ENCODE measurements at places on chromosomes 3 and 15. TPM values are rescaled to one million over a fixed set of nuclear protein-coding genes. Genes with fewer than 3 reads are reported as not detected.

OR5H6 gene
- total RNA-seq = not detected

GRCh38 chr3:42855547-42856380 lies 19.9 kb downstream of the CYP8B1 start:
- no peaks in the 10 kb centered on the region for H3K36me3 ChIP-seq
- H3K27ac ChIP-seq = no peak overlapping the region
- DNase-seq = no peak

GRCh38 chr15:61483599-61483998 lies 254.5 kb upstream of the RORA start:
- no peak overlapping the region for H3K4me3 ChIP-seq
- H3K27ac ChIP-seq = no peak overlapping the region
- H3K36me3 ChIP-seq = no peaks in the 10 kb centered on the region

DNAH12 gene
- total RNA-seq = 0.47 TPM

DNA sequence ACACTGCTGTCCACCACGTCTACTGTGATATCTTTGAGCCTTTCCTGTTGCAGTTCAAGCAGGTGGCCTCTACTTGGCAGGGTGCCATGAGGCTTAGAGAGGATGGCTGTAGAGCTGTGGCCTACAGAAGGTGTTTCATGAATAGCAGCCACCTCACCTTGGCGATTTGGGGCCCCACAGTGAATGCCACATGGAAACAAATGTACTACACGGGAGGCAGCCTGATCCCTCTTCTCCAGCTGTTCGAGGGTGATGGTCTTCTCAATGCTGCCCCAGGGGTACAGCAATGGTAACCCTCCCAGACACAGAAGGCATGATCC lies 70.7 kb downstream of the FAM43A start:
- H3K4me3 ChIP-seq = no peak overlapping the region
- H3K36me3 ChIP-seq = no peaks in the 10 kb centered on the region
- no peak for DNase-seq
- H3K4me1 ChIP-seq = no peaks in the 10 kb centered on the region
- H3K27me3 ChIP-seq = peaks cover 9% of the 10 kb centered on the region

DNA sequence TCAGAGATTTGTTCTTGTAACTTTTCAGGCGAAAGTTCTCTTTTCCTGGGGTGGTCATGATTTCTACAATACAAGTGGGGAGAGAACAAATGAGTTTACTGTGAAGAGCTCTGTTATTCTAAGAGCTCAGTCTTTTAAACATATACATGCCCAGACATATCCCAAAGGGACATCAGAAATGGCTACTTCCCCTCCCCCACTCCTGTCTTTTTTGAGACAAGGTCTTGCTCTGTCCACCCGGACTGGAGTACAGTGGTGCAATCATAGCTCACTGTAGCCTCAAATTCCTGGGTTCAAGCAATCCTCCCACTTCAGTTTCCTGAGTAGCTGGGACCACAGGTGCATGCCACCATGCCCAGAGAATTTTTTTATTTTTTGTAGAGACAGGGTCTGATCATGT lies 18.2 kb downstream of the KPNA1 start:
- H3K27ac ChIP-seq = peak overlapping the region; percentile 97
- no peaks in the 10 kb centered on the region for H3K27me3 ChIP-seq
- DNase-seq = peak; percentile 38

HIGD2B gene
- not detected for total RNA-seq

GRCh38 chr3:177419904-177420601 lies 222.8 kb upstream of the TBL1XR1 start:
- DNase-seq = no peak
- H3K27ac ChIP-seq = no peak overlapping the region
- peaks cover 6% of the 10 kb centered on the region for H3K4me1 ChIP-seq
- H3K27me3 ChIP-seq = no peaks in the 10 kb centered on the region
- H3K36me3 ChIP-seq = no peaks in the 10 kb centered on the region
